CD4-positive, alpha-beta T cell treated with Interferon gamma for 1 hour (primary cell): ENCODE measurements at places on chromosomes 12 and 14.

- no peak for DNase-seq
Observed at GRCh38 chr12:1799882-1800400, 20.4 kb upstream of the LRTM2 start.

GRCh38 chr14:60212503-60213371 is 36.3 kb upstream of the PPM1A start:
- DNase-seq = no peak

DNA sequence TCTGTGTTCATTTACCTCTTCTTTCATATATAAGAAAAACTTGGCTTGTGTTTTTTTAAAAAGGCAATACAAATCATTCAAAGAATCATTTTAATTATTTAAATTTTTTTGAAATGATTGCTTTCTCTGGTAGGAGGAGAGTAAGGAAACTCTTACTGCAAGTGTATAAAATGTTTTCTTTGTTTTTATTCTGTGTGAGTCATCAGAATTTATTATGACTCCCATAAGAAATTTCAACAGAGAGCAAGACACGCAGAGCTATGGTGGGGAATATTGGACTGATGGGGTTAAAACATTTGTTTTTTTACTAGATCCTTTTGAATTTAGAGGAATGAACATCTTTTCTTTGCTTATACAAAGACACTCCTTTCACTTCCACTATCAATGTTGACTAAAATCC is 119.1 kb upstream of the ATXN7L3B start:
- no peak for DNase-seq

GRCh38 chr12:82130762-82131161 is 227.4 kb downstream of the CCDC59 start:
- no peak for DNase-seq

- no peak for DNase-seq
Observed at GRCh38 chr12:88552610-88553079, 27.6 kb downstream of the KITLG start.

DNA sequence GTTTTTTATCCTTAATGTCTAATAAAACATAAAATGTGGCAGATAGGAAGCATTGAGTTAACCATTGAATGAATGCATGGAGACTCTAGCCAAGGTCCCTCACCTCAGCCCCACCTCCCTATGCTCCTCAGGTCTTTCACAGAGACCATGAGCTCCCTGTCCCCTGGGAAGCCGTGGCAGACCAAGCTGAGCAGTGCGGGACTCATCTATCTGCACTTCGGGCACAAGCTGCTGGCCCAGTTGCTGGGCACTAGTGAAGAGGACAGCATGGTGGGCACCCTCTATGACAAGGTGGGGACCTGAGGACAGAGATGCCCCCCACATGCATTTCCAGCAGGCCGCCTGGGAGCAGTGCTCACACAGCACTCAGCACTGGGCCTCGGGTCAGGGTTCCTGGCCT is 3.4 kb downstream of the MYG1 start:
- no peak for DNase-seq

DNA sequence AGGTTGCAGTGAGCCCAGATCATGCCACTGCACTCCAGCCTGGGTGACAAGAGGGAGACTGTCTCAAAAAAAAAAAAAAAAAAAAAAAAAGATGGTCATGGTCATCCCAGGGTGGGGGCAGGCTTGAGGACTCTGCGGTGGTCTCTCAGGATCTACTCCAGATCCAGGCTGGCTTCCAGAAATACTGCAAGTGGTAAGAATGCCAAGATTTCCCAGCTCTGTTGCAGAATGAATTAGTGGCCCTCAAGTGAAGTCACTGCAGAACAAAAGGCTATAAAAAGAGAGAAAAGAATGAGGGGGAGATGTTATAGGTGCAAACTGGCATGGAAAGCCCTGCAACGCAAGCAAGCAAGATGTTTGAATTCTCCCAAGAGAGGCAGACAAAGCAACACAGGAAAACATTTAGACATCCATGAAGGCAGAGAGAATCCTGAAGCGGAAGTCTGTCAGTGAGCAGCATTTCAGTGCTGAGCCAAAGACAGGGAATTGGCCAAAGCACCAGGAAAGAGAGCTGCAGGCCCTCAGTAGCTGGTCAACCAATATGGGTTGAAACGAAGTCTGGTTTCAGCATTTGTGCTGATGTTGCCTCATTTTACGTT is 31.9 kb upstream of the ETFBKMT start:
- no peak for DNase-seq

DNA sequence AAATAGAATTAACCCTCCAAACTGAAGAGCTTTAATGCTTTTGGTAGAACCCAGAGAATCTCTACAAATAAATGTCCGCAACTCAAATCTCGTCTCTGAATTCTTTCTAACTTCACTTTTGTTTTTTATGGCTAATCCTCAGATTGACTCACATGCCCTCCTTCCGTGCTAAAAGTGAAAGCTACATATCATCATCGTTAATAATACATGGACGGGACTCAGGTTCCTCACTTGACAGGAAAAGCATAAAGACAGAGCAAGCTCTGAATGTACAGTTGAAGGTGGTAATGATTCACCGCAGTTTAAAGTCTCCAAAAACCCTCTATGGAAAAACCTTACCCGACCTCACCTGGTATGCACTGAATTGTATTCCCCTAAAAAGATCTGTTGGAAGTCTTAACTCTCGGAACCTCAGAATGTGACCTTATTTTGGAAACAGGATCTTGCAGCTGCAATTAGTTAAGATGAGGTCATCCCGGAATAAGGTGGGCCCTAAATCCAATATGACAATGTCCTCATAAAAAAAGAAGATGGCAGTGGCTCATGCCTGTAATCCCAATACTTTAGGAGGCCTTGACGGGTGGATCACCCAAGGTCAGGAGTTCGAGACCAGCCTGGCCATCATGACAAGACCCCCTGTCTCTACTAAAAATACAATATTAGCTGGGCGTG is 147.4 kb upstream of the FOXN3 start:
- no peak for DNase-seq

GRCh38 chr14:29649170-29649569 is 278.5 kb downstream of the PRKD1 start:
- no peak for DNase-seq

GRCh38 chr14:96824283-96824682 is 27.1 kb downstream of the VRK1 start:
- DNase-seq = no peak

GRCh38 chr12:128661226-128661569 is 162.6 kb downstream of the SLC15A4 start:
- DNase-seq = no peak
